Ovary (tissue), 10 donors: ENCODE measurements at places on chromosomes 1 and 21.

- no peak for DNase-seq
These were observed 195.4 kb downstream of the GRIK3 start for GRCh38 chr1:36838888-36839287.

DNA sequence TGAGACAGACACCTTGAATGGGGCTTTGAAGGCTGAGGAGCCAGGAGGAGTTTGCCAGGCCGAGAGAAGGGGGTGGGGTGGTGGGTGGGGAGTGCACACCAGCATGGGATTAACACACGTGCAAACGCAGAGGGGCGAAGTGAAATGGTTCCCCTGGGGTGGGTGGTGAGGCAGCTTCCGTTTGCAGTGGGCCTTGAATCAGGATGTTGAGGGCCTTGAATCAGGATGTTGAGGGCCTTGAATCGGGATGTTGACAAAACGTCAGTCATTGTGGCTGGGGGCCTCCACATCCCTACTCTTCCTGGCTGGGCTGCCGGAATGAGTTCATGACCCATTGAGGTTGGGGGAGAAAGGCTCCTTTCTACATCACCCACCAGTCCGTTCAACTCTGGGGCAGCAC lies 16.6 kb downstream of the LDLRAP1 start:
- no peak for DNase-seq

DNA sequence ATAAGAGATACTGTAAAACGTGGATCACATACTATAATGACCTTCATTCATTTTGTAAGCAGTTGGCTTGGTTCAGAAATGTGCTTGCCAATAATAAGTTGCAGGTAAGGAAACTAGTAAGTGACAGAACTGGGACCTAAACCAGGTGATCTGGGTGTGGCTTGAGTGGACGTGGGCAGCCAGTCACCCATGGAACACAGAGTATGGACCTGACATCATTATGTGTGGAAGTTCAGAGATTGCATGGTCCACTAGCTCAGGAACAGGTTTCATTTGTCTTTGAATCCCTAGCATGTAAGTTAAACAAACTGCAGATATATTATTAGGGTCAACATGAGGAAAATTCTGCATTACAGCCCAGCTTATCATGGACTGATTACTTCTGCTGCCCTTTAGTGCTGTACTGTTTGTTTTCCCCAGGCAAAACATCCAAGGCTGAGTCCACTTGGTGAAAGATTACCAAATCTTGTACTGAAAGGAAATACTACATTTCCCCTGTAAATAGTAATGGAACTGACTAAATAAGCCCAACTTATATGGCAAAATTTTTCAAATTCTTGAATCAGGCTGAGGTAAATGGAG lies 327.3 kb upstream of the SGIP1 start:
- no peak for DNase-seq

DNA sequence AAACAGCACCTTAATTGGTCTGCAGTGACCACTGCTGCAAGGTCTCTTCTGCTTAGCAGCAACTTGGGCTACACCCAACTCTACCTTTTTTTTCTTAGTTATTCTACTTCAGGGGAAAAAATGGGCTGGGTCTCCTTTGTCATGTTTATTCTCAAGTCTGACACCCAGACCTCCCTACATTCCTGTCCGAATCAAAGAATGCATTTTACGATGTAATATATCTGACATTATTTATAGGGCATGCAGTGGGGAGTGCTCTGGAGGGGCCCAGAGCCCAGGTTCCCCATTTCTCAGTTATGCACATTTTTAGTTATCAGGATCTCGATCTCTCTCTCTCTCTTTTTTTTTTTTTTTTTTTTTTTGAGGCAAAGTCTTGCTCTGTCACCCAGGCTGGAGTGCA lies 50.5 kb downstream of the OPTC start:
- no peak for DNase-seq

DNA sequence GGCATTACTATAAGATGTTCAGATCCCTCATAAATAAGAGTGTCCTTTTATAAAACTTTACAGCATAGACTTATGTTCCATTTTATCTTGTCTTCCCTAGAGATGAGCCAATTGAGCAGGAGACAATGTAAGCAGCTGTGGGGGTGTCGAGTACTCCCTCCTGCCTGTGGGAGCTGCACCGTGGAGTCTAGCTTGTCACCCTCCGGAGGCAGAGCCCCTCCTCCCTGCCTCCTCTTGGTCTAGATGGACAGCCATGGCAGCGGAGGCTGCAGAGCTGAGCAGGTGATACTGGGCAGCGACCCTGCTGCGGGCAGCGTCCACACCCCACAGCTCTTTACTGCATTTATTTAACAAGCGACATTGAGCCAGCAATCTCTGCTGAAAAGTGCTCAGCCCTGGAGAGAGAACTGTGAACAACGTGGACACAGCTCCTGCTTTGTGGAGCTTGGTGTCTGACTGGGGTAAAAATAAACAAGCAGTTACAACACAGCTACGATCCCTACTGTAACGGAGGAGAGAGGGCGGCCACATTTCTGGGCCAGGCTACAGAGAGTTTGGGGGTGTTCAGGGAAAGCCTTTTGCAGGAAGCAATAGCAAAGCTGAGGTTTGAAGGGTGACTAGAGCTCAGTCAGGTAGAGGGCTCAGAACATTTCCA lies 12.8 kb upstream of the KIF21B start:
- DNase-seq: no peak

DNA sequence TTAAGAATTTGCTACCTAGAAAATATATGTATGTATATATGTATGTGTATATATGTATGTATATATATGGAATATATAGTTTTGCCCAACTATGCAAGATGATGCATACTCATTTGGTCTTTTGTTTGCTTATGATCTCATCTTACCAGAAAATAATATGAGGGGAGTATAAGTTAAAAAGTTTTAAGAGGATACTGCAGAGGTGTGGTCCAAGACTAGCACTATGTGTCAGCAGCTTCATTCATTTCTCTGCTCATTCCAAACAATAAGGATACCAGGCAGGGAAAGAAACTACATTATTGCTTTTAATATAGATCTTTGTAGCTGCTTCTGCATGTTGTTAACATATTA lies 22.8 kb downstream of the RCOR3 start:
- no peak for DNase-seq

DNA sequence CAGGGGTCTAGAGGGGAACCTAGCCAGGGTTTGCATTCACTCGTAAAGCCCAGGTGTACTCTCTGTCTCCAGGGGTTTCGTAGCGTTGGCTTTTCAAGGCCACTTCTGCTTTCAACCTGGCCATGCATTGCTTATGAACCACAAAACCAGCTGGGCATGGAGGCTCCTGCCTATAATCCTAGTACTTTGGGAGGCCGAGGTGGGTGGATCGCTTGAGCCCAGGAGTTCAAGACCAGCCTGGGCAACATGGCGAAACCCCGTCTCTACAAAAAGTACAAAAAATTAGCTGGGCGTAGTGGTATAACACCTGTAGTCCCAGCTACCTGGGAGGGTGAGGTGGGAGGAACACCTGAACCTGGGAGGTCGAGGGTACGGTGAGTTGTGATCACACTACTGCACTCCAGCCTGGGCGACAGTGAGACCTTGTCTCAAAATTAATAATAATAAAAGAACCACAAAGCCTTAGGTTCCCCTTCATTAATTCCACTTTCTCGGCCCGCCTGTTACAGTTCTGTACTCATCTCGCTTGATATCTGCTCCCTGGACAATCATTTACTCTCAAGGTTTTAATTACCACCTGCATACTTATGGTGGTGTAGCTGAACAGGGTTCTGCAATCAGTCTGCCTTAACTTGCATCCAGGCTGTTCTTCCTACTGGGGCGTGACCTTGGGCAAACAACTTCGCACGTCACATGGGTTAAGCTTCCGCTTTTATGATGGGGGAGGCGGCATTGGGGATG lies 6.1 kb downstream of the SLC16A4 start:
- no peak for DNase-seq

- no peak for DNase-seq
These were observed 8.6 kb downstream of the ARHGAP29 start for GRCh38 chr1:94228640-94229375.

- no peak for DNase-seq
These were observed 1652.0 kb downstream of the MRPL39 start for GRCh38 chr21:23955135-23955843.

GRCh38 chr1:8027748-8028570 lies 1.9 kb upstream of the ERRFI1 start:
- no peak for DNase-seq

- DNase-seq: no peak
These were observed 15.6 kb downstream of the SSX2IP start for GRCh38 chr1:84674705-84675104.
